ENCODE measurements at places on chromosomes 4 and X.

DNA sequence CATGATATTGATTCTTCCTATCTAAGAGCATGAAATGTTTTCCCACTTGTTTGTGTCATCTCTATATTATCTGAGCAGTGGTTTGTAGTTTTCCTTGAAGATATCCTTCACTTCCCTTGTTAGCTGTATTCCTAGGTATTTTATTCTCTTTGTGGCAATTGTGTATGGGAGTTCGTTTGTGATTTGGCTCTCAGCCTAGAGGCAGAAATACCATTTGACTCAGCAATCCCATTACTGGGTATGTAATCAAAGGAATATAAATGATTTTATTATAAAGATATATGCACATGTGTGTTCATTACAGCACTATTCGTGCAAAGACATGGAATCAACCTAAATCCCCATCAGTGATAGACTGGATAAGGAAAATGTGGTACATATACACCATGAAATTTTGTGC, 172.7 kb upstream of the IL15 start:
- no peak for DNase-seq

DNA sequence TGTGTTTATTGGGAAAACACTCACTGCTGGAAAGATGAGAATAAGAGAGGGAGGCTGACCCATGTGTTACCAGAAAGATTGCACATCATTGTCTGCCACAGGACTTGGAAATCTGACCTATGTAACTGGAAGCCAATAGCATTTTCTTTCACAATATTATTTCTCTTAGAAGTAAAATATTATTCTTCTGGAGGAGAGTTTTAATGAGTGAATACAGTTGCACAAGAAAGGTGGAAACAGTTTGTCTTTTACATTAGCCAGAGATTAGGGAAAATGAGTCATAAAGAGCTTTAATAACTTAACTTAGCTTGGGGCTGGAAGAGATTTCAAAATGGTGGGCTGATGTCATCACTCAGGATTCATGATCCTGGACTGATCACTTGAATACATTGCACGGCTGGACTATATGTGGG, 31.5 kb upstream of the LNX1 start:
- no peak for DNase-seq

DNA sequence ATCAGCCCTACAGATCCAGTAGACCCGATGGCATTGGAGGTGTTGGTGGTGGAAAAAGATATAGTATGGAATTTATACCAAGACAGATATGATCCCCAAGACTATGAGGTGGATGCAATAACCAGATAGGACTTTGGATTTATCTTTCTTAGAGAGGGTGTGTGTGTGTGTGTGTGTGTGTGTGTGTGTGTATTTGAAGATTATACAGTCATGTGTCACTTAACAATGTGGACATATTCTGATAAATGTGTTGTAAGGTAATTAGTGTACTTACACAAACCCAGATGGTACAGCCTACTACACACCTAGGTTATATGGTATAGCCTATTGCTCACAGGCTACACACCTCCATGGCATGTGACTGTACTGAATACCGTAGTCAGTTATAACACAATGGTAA, 24.4 kb upstream of the TAB3 start:
- DNase-seq, result no peak

DNA sequence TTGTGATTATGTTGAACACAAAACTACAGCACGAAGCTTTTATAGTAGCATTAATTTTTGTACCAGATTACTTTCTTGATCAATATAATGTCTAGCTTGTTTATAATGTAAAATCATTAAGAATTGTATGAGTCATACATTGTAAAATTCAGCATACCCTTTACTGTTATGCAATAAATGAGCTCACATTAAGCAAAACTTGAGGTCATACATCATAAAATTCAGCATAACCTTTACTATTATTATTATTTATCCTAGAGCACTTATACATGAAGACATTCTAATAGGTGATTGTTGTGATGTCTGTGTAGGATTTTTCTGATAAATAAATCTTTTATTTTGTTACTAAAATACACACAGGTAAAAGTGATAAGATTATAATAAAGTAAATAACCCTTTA, 49.4 kb downstream of the DTHD1 start:
- no peak for DNase-seq

DNA sequence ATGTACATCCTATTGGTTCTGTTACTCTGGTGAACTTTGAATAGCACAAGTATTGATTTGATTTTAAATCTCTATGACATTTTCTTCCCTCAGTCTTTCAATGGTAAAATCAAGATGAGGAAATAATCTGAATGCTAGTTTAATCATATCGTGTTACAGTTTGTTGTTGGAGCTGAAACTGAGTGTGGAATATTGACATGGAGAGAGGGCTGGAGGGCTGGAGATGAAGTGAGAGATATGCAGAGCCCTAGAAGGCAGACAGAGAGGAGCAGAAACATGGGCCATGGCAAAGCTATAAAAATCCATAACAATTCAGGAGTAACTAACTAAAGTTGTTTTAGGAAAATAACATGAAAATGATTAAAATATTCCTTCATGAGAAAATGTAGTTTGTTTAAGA, 141.1 kb downstream of the BANK1 start:
- no peak for DNase-seq

DNA sequence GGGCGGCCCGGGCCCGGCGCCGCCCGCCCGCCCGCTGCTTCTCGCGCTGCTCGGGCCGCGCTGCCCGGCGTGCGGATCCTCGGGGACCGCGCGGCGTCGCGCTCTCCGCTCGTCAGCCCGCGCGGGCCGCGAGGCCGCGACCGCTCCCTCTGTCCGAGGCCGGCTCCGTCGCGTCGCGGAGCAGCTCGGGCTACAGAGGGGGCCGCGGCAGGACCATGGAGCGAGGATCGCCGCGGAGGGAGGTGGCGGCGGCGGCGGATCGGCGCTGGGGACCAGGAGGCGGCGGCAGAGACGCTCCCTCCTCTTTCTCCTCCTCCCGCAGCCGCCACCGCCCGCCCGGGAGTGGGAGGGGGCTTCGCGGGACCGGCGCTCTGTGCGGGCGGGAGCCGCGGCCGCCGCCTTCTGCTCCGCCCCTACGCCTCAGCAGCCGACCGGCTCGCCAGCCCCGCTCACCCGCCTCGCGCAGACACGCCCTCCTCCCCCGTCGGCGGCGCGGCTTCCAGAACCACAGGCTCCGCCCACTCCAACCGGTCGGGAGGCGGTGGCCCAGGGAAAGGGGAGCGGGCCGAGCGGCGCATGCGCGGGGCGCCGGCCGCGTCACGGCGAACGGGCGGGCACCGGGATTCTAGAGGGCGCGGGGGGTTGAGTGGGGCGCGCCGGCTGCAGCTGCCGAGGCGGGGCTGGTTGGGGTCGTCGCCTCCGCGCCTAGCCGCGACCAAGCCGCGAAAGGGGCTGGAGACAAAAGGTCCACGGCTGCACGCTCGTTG, at the start of gene CASK:
CASK (minus strand) TSS at position 344 of the 767 bp plus-strand sequence. CDS start 566 bp downstream, outside the sequence.
- DNase-seq, result no peak

GRCh38 chr4:99586322-99586721, 11.7 kb downstream of the MTTP start:
- DNase-seq, result no peak

- no peak for DNase-seq
Measured at GRCh38 chr4:7457201-7458065, 22.7 kb upstream of the PSAPL1 start.

DNA sequence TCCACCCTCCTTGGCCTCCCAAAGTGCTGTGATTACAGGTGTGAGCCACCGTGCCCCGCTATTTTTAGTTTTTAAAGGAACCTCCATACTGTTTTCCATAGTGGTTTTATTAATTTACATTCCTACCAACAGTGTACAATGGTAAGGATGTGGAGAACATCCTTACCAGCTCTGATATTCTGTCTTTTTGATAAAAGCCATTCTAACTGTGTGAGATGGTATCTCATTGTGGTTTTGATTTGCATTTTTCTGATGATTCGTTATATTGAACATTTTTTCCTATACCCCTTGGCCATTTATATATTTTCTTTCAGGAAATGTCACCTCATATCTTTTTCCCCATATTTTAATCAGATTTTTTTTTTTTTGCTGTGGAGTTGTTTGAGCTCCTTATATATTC, 14.2 kb upstream of the TLR2 start:
- DNase-seq, result no peak

DNA sequence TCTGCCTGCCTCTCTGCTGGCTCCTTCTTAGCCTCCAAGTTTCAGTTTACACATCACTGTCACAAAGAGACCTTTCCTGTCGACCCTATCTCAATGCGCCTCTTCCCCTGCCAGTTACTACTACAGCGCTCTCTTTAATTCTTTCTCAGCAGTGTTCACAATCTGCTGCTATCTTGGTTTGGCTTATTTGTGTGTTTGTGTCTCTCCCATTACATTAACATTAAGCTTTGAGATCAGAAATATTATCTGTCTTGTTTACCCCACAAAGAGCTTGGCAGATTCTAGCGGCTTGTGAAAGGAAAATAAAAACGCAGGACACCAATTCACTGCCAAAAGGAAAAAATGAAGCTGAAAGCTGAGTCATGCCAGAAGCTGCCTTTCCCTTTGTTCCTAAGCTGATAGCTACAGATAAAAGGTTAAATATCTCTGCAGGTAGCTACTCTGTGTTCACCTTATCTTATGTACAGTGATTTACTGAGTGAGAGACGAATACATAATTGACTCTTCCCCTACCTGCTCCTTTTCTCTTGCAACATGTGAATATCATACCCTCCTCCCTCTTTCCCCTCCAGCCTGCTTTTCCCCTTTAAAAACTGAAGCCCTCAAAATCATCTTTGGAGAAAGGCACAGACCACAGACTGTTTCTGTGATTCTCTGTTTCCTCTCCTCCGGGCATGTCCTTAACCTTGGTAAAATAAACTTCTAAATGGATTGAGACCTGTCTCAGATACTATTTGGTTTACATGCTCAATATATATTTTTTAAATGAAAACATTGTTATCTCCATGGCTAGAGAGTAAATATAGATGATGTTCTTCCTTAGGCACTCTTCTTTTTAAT, 19.3 kb upstream of the SLC9A7 start:
- peak; percentile 10 for DNase-seq

DNA sequence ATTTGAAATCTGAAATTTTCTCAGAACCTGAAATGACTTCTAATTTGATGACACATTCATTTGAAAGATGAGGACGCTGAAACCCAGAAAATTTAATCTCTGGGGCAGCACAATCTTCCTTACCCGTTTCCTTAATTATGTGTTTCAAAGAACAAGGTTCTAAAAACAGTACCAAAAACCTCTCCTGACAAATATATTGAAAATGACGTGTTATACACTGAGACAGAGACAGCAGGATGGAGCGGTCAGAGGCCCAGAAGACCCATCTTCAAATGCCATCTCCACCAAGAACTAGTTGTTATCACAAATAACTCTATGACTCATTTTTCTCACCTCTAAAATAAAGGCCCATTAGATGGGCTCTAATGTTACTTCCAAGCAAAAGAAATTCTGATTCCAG, 177.3 kb downstream of the NSUN7 start:
- DNase-seq, result no peak

DNA sequence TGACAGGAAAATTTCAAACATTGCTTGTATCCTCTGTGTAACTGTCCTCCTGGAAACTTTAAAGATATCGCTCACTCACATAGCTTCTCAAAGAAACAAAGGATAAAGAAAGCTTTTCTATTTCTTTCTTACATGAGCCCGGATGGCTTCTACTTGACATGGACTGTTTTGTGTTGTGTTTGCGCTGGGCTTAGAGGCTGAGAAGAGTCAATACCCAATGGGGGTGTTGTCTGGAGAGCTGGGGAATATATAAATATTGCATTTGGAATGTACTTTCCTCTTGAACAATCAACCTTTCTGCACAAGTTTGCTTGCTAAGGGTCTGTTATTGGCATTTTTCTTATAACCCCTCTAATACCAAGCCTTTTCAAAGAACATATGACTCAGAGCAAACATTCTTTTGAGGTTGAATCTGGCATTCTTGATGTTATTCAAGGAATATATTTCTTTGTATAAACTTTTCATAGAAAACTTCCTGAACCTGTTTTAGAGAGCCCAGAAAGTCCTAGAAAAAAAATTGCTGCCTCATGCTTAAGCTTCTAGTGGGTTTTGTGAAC, 331.9 kb downstream of the PACRGL start:
- DNase-seq, result no peak

- no peak for DNase-seq
Measured at GRCh38 chrX:11341274-11342201, 48.3 kb downstream of the AMELX start.

DNA sequence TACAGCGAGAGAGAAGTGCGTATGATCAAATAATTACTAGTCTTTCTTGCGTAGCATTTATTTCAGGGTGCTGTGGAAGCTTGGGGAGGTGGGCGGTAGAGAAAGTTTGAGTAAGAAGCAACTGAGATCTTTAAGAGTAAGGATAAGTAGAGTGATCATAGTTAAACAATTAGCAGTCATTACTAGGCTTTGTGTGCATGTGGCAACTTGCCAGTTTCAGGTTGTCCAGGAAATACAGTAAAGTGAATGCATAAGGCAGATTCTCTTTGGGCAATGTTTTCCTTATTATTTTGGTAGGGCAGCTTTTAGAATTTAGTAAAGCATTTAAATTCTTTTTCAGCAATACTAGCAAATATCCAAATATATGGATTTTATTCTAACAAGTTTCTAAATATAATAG, 57.0 kb downstream of the HPGDS start:
- DNase-seq, result no peak

DNA sequence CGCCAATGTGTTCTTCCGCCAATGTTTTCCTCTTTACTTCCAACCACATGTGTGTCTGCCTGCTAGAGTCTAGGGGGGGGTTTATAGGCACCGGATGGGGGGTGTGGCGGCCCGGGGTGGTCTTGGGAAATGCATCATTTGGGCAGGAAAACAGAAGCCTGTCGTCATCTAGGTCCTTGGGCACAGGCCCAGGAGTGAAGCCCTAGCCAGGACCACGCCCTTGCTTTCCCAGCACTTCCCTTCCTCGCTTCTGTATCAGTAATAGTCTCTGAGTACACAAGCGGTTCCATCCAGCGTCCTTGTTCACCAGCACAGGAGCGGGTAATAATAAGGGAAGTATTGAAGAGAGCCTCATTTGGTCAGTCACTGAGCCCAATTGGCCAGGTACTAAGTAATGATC, 74.5 kb downstream of the QDPR start:
- DNase-seq, result no peak

- no peak for DNase-seq
Measured at GRCh38 chrX:150012647-150013381, 74.5 kb upstream of the EOLA2 start.

DNA sequence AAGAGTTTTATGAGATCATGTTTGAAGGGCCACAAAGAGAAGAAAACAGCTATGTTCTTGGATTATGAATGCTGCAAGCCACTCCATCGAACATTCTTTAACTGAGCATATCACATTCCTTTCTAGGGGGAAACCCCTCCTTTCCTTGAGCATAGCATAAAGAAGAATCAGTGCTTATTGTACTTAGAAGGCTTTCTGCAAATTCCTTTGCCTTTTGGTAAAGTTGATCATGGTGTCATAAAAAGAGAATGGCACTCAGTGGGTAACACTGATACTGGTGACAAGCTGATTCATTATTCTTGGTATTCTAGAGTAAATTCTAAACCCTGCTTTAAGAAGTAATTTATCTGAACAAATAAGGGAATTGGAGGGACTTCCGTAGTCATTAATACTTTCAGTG, 88.5 kb upstream of the GPR34 start:
- no peak for DNase-seq

GRCh38 chrX:15761564-15762191, 23.6 kb downstream of the CA5B start:
- no peak for DNase-seq

- no peak for DNase-seq
Measured at GRCh38 chr4:152537881-152538280, 2.0 kb upstream of the FBXW7 start.

GRCh38 chrX:154727418-154727817, 23.5 kb downstream of the GAB3 start:
- no peak for DNase-seq

- DNase-seq, result no peak
Measured at GRCh38 chr4:163279713-163280112, 52.7 kb downstream of the NPY1R start.
